Kidney tubule cell (primary cell): ENCODE measurements at places on chromosomes 7 and 10.
A peak's percentile ranks its signal among the peaks of the same experiment; 100 is the strongest.

DNA sequence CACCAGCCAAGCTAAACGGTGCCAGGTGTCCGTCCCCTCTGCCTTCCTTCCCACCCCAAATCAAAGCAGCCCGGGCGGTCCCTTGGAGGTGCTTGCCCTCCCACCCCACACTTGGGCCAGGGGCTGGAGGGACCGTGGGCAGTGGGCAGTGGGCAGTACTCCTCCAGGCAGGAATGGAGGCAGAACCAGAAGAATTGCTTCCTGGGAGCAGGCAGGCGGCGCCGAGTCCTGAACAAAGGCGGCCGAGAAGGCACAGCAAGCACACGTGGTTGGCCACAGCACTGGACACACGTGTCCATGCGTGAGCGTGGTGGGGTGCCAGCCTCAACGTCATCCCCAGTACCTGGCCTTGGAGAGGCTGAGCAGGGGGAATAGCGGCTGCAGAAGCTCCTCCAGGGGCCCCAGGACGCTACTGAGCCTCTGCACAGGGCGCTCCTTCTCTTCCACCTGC, 48.4 kb upstream of the NKX6-2 start:
- no peak for DNase-seq

- no peak for DNase-seq
These were observed 45.7 kb downstream of the SEMA3C start for GRCh38 chr7:80873140-80873539.

DNA sequence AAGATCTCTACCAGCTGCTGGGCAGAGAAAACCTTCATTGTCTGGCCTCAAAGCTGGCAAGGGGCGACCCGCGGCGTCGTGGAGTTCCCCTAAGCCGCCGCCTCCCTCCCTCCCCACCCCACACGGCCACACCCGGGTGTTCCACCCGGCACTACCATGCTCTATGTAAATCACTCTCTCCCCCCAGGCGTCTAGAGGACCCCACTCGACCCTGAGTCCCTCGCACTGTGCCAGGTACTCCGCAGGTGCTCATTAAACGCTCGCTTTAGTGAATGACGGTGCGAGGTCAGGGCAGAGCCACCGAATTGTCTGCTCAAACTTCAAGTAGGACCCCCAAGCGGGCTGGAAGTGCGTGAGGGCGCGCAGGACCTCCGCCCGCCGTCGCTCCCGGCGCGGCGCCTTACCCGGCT, 628 bp downstream of the PARP12 start:
- DNase-seq, result peak; percentile 38

DNA sequence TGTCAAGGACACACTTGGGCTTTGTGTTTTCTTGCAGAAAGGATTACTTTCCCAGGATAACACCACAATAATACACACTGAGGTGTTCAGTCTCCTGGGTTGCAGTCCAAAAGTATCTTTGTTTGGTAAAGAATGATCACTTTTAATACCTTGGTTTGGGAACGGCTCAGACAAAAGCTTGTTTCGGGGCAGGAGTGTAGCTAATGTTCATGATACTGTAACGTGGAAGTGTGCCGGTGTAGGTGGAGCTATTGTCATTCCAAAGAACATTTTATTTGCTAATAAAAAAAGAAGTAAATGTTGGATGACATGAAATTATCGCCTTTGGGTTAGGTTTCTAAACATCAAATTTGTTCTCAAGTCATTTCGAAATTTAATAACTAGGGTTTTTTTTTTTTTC, 1.2 kb downstream of the EIF4H start:
- no peak for DNase-seq

- no peak for DNase-seq
These were observed 1577.2 kb upstream of the LRRTM3 start for GRCh38 chr10:65348637-65349036.

GRCh38 chr10:70673043-70673928, 980 bp downstream of the ADAMTS14 start:
- peak; percentile 78 for DNase-seq

DNA sequence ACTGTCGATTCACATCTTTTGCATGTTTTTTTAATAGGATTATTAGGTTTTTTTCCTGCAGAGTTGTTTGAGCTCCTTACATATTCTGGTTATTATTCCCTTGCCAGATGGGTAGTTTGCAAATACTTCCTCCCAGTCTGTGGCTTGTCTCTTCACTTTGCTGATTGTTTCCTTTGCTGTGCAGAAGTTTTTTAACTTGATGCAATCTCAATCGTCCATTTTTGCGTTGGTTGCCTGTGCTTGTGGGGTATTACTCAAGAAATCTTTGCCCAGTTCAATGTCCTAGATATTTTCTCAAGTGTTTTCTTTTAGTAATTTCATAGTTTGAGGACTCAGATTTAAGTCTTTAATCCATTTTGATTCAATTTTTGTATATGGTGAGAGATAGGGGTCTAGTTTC, 95.4 kb downstream of the TBXAS1 start:
- no peak for DNase-seq
